ENCODE measurements at places on chromosomes 1 and 21.

DNA sequence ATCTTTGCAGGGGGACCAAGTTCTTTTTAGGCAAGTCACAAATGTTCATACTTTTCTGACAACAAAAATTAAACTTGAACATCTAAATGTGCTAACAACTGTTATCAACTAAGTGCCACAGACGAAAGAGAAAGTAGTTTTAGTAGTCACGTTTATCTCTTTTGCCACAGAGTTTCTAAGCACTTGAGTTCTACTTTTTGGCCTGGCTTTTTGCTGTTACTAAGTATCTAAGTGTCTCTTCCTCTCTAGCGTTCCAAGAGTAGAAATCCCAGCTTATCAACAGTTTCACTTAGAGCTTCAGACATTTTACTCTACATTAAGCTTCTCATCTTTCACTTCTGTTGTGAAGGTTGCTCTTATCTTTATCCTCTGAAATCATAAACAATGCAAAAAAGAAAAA, 34.2 kb downstream of the GATAD2B start:
- DNase-seq, result no peak

DNA sequence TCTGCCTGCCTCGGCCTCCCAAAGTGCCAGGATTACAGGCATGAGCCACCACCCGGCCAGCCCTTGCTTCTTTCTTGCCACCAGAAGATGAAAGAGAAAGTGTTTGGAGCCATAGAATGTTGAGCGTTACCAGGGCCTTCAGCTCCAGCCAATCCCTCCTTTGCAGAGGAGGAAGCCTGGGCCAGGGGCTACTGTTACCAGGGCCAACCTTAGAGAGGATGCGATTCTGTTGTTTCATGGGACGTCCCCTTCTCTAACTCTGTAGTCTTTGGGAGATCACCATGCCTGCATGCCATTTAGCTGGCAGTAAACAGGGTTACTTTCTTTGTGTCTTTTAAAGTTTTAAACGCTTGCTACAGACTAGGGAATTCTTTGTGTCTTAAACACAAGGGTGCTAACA, 45.8 kb downstream of the CLDN14 start:
- no peak for DNase-seq

GRCh38 chr21:29075706-29076466, 2.4 kb upstream of the CCT8 start:
- DNase-seq, result no peak

- no peak for DNase-seq
Observed at GRCh38 chr21:14877581-14878228, 187.1 kb downstream of the NRIP1 start.

- no peak for DNase-seq
Observed at GRCh38 chr1:2935751-2936390, 85.4 kb upstream of the ACTRT2 start.

- DNase-seq, result peak; percentile 95
Observed at GRCh38 chr1:16249596-16250241, 12.7 kb upstream of the CPLANE2 start.

- DNase-seq, result no peak
Observed at GRCh38 chr1:43451701-43452532, 1.8 kb downstream of the HYI start.

GRCh38 chr1:31243501-31244286, 4.0 kb upstream of the NKAIN1 start:
- DNase-seq, result peak; percentile 13

DNA sequence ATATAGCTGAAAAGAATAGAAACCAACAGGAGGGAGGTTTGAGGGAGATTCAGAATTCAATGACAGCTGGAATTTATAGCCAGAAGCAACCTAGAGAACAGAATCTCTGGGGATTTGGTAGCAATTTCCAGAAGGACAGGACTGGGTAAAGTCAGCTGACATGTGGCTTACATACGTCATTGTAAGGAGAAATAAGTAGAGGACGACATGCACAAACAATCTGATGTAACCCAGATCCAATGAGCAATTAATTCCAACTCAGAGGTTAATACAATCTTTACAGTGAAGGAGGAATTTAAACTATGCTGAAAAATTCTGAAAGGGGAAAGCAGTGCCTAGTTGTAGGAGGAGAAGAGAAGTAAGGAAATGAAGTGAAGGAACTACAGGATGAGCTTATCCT, 383.9 kb downstream of the PTBP2 start:
- DNase-seq, result peak; percentile 64

- DNase-seq, result no peak
Observed at GRCh38 chr1:114509596-114510273, 1.3 kb downstream of the TRIM33 start.

DNA sequence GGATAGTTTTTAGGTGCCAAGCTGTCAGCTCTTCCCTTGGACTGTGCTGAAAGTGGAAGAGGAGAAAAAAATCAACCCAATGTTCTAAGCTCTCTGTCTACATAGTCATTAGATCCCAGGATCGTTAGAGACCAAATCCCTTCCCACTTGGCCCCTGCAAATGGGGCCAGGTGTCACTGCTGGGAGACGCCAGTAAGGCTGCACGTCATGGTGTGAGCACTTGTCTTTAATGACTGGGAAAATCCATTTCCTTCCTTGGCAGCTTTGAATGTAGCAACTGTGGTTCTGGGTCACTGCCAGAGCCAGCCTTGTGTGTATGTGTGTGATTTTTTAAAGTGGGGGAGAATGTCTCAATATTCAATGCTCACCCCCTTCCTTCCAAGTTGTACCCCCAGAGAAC, 59.9 kb downstream of the MAN1C1 start:
- no peak for DNase-seq

DNA sequence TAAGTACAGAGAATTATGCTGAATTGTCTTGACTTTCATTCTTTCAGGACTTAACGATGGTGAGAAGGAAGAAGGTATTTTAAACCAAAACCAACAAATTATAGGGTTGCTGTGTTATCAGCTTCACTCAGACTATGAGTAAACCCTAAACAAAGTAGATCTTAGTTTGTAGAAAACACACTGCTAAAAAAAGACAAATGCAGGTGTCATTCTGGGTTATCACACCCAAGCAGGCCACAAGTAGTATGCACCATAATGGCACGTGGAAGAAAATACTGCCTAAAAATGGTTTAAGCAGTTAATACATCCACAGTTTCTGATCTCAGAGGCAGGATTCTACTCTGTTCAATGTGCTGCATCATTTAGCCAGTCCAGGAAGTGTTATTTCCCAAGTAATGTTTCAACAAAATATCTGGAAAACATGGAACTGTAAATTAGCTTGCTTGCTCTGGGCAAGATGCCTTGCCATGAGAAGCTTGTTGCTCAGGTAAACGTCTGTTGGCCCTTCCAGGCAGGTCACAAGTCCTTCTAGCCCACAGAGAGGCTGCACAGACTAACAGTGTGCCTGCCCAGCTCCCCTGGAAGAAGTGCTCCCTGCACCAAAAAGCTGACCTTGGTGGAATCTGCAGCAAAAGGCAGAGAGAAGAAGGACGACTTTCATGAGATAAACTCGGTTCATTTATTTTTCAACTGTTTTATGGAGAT, 4.1 kb downstream of the DIPK1A start:
- DNase-seq, result no peak

GRCh38 chr1:212297338-212297737, 12.1 kb downstream of the PPP2R5A start:
- no peak for DNase-seq

GRCh38 chr1:172638885-172639831, 19.7 kb upstream of the FASLG start:
- peak; percentile 91 for DNase-seq

DNA sequence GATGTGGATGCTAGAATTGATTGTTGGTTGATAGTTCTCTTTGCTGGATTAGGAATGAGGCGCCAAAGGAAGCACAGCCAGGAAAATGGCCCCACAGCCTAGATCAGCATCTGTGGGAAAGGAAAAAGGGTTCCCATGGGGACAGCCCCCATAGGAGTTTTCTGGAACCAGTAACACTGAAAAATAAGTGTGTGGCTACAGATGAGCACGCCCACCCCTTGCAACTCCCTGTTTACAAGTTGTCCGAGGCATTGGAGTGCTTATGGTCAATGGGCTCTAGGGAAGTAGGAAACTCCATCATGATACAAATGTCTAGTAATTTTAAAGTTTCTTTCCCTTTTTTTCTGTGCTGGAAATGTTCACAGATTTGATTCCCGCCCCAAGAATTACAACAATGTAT, 23.8 kb upstream of the UBE2U start:
- DNase-seq, result no peak

GRCh38 chr1:63723602-63724001, 50.2 kb upstream of the ROR1 start:
- DNase-seq, result no peak

DNA sequence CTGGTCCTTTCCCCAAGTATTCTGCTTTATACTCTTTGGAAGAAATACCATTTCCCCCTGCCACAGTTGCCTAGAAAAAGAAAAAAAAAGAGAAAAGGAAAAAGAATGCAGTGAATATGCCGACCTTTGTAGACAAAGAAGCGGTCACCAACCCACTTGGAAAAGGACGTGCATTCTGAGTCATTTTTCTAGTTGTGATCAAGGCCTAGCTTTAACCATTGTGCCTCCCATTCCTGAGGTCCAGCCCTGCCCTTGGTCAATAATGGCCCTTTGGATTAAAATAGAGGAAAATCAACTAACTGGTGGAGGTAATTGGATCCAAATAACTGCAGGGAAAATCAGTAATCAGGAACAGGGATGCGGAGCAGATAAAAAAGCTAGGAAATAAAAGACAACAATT, 24.8 kb downstream of the S1PR1 start:
- DNase-seq, result no peak

GRCh38 chr21:16583556-16583955, 853.8 kb downstream of the USP25 start:
- no peak for DNase-seq

DNA sequence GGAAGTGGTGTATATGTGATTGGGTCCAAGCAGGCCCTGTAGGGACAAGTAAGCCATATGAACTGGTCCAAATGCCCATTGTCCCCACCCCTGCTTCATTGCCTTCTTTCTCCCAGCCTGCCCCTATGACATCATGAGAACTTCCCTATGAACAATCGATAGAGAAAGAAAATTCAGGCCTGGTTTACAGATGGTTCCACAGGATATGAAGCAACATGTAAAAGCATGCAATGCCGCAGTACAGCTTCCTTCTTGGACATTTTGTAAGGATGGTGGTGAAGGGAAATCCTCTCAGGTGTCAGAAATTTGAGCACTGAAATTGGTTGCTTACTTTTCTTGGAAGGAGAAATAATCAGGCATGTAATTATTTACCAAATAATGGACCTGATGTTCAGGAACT, 581.7 kb downstream of the MRPL39 start:
- DNase-seq, result no peak

GRCh38 chr1:58608297-58608696, 31.2 kb upstream of the TACSTD2 start:
- no peak for DNase-seq

- DNase-seq, result no peak
Observed at GRCh38 chr1:6009120-6010040, 17.2 kb upstream of the NPHP4 start.

DNA sequence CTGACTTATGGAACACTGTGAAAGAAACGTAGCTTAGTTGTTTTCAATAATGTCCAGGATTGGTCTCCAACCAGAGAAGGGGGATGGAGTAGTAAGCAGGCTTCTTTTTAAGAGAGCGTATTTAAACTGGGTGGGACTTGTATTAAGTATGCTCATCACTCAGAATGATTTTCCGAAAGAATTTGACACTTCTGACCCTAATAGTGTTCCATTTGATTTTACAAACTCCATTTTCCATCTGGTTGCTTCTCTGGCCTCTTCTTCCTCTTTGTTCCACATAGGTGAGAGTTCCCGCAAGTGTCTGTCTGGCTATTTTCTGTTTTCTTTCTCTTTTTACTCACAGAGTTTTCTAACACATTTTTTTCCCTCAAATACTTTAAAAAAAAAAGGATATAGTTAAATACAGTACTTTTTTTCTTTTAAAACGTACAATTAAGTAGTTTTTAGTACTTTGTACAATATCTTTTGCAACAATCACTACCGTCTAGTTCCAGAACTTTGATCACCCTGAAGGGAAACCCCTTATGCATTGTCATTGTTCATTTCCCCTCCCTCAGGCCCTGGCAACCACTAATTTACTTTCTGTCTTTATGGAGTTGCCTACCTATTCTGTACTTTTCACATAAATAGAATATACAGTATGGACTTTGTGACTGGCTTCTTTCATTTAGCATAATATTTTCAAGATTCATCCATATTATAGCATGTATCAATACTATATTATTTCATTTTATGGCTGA, 67.0 kb downstream of the RASAL2 start:
- no peak for DNase-seq

DNA sequence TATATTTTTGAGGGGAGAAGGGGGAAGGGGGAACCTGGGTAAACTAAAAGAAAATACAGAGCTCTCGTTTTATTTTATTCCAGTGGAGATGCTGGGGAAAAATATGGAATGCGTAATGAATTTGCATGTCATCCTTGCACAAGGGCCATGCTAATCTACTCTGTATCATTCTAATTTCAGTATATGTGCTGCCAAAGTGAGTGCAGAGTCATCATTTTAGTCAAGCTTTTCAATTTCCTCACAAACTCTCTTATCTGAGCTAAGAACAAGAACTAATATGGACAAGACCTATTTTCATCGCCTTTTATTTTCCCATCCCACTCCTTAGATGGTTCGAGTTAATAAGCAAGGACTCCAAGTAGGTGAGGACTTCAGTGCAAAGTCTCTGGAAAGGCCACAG, 13.2 kb downstream of the ADORA3 start:
- no peak for DNase-seq

DNA sequence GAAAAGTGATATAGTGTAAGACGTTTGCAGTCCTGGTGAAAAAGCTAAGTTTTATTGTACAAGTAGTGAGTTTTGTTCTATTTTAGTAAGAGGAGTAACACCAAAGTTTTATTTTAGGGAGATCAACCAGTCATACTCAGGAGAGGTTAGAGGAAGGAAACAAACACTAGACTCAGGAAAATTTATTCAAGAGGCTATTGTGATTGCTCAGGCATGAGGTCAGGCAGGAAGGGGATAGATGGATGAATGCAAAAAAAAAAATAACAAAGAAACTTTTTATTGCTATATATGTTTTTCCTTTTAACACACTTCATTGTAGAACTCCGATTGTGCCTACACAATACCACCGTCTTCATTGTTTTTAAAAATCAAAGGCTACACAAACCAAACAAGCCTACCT, 189.0 kb downstream of the LYPLAL1 start:
- no peak for DNase-seq

GRCh38 chr1:107750364-107750959, 214.5 kb downstream of the VAV3 start:
- peak; percentile 77 for DNase-seq

DNA sequence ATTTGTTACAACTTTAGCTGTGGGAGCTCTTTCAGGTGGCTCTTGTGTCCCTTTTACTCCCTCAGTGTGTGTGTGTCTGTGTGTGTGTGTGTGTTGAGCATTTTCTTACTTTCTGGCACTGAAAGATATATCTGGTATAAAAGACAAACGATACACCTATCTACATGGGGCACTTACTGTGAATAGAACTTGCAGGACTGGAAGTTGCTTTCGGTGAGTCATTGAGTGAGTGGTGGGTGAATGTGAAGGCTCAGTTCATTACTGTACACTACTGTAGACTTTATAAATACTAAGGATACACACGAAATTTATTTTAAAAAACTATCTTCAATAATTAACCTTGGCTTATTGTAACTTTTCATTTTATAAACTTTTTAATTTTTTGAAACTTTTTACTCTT, 38.7 kb downstream of the BTBD8 start:
- no peak for DNase-seq

GRCh38 chr1:204615881-204616280, 69.7 kb downstream of the LRRN2 start:
- DNase-seq, result no peak
